ENCODE measurements at places on chromosomes 12 and 14.
A peak's percentile ranks its signal among the peaks of the same experiment; 100 is the strongest.

GRCh38 chr14:96811985-96812667, 14.9 kb downstream of the VRK1 start:
- DNase-seq: no peak

GRCh38 chr14:95516554-95517181, at the start of gene SYNE3:
SYNE3 (minus strand) TSS chr14:95516650; CDS start chr14:95475821, 40,829 bp downstream.
- no peak for DNase-seq

DNA sequence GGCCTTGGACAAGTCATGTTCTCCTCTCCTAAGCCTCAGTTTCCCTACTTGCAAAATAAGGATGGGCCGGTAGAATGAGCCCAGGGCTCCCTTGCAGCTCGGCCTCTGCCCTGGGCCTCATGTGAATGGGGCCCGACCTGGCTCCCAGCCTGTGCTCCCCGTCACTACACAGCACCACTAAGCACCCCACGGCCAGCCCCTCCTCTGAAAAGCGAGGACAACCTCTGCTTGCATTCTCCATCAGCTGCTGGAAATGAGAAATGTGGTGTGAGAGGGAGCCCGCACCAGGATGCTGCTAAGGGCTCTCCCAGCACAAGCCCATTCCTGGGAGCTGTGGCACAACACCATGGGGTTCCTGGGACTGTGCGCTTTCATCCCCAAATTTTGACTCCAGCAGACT, 10.2 kb downstream of the SLC25A47 start:
- DNase-seq: no peak

- DNase-seq: no peak
Measured at GRCh38 chr14:93830753-93831461, 42.6 kb upstream of the PRIMA1 start.

DNA sequence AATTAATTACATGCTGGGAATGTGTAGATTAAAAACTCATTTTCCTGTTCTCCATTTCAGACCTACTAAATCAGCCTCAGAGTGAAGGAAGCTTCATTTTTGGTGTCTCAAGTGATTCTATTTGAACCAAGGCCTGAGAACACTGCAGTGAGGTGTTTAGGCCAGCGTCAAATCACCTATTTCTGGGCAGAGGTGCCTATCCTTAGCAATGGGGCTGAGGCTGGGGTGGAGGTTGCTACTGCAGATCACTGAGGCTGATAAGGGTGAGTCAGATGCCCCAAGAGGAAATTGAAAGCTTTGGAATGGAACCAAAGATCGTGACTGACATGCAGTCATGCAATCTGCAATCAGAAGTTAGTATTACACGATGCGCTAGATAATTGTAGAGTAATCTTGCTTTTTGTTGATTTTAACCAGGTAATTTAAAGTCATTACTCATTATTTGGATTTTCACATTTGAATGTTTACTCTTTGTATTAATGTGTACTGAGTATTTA, 4.4 kb downstream of the TXNRD1 start:
- peak; percentile 37 for DNase-seq

DNA sequence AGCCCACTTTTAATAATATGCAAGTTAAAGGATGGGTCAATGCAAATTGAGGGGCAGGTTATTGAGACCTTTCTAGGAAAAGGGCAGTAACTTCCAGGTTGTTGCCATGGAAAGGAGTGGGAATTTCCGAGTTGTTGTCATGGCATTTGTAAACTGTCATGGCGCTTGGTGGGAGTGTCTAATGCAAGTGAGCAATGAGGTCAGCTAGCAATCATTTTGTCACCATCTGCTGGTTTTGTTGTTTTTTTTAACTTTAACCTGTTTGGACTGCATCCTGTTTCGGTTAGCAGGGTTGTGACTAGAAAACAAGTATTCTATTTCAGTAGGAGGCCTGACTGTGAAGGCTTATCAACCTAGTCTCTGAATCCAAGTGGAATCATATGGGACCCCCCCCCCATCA, 85.8 kb upstream of the TSPAN11 start:
- DNase-seq: no peak

DNA sequence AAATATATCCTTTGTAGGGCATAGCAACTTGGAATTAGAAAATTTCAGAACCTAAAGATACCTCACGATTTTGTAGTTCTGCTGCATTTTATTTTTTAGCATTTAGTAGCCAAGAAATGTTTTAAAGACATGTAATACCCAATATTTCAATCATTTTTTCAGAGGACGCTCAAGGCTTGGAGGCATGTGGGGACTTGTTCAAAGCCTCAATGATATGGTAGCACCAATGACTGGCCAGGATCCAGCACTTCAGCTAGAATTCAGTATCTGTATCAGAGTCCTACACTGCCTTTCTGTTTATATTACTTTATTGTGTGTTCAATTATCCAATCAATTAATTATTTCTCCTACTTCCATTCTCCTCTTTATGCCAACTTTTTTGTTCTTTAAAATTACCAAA, 154.8 kb upstream of the NEDD1 start:
- no peak for DNase-seq

DNA sequence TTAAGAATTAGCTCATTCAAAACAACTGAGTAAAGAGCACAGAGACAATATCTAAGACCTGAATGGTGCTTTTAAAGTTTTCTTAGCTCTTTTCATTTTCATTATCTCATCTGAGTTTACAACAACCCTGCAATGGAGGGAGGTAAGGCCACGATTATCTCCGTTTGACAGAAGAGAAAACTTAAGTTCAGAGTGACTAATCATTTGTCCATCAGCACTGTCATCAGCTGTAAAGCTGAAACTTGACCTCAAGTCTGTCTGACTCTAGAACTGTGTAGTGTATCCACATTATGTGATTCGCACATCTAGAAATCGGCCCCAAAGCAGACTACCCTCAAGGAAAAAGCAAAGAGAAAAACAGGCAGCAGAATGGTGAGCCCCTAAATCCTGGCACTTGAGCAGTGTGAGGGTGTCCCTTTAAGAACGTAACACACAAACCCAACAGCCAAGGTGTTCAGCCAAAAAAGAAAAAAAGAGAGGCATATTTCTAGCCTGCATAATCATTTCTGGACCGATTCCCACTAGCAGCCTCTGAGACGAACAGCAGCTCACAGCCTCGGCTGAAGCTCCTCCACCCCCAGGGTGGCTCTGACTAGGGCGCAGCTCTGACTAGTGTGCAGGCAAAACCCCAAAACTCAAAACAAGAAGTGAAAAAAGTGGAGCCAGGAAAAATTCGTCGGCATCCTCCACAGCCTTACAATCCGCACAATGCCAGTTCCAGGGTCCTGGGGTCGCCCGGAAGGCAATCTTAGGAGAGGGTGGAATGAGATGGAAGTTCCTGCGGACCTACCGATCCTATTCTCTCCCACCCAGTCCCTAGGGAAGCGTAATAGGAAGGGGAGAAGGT, 1.6 kb downstream of the STXBP6 start:
- DNase-seq: no peak

DNA sequence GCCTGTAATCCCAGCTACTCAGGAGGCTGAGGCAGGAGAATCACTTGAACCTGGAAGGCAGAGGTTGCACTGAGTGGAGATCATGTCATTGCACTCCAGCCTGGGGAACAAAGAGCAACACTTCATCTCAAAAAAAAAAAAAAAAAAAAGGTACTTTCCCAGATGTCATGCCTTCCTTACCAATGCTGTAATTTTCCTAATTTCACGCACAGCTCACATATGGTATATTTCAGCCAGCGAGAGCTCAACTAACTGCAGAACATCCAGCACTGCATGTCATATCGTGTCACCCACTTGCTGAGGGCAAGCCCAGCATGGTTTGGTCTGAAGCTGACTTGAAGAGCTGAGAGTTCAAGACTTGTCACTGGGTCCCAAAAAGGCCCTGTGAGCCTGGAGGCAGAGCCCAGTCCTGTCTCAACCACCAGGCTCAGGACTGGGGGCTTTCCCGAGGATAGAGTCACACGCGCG, 29.0 kb downstream of the NFKBIA start:
- no peak for DNase-seq

GRCh38 chr12:124664395-124665111, 97.1 kb upstream of the NCOR2 start:
- no peak for DNase-seq

GRCh38 chr12:80053051-80053790, 46.1 kb upstream of the OTOGL start:
- DNase-seq: no peak

DNA sequence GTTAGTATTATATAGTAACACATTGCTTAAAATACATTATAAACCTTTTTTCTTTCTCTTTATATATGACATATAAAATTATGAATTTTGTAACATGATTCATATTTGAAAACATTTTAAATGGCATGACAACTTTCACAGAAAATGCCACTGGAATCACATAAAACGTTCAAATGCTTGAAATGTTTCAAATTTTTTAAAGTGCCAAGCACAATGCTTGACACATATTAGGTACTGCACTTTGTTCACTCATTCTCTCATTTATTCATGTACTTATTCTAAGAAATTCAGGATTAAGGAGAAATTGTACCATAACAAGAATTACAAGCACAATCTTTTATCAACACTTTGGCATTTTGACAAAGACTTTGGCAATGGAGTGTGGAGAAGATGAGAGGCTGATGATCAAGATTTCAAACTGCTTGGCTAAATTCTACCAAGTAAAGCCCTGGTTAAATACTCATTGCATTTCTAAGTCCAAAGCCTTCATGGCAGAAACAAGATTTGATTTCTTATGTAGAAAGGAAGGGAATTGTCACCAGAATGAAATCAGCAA, 232.2 kb downstream of the C12orf50 start:
- DNase-seq: no peak

DNA sequence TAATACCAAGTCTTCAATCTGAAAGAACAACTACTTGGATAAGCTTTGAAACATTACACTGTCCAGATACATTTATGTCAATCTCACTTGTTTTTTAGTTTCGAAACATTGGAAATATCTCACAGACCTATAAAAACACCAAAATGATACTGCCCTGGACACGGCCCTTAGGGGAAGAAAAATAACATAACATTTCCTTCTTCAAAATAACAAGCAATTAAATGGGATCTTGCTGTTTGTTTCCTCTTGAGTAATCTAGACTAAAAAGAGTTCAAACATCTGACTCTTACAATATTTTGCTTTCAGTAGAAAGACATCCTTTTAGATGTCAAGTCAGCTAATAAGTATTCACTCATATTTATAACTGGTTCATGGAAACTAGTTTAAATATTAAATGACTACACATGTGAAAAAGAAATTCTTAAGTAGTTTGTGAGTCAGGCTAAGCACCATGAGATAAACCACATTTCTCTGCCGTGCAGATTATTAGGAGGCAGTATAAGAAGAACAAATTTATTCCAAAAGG, 87.5 kb downstream of the EPS8 start:
- no peak for DNase-seq

DNA sequence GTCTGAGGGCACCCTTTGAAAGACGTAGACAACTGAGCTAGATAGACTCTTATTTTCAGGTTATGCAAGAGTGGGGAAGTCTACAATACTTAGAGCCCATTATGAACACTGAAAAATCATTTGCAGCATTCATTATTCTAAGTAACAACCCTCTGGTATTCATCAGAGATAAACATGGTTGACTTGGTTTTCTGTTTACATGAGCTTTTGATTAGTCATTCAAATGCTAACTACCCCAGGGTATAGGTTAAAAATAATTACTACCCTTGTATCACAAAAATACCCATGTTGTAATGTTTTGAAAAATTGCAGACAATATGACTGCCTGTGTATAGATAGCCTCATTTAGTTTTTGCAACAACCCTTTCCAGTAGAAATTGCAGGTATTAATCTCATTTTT, 78.5 kb downstream of the PPFIBP1 start:
- DNase-seq: no peak

DNA sequence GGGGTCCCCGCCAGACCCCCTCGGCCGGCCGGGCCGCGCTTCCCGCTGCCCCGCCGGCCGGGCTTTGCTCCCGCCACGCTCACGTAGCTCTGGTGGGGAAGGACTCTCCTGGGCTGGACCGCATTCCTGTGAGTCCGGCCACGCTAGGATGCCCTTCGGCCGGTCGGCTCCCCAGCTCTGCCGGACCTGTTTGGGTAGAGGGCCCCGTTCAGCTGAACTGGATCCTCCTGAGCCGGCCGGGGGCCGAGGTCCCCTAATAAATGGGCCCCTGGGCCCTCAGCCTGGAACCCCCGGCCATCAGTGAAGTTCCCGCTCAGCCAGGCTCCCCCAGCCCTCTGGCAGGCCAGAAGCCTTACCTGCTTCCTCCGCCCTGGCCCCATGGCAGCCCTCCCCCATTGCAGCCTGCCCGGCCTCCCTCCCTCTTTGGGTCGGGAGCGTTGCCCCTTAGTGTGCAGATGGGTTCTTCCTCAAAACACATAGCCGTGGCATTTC, 593 bp downstream of the UNC119B start:
- DNase-seq: no peak

DNA sequence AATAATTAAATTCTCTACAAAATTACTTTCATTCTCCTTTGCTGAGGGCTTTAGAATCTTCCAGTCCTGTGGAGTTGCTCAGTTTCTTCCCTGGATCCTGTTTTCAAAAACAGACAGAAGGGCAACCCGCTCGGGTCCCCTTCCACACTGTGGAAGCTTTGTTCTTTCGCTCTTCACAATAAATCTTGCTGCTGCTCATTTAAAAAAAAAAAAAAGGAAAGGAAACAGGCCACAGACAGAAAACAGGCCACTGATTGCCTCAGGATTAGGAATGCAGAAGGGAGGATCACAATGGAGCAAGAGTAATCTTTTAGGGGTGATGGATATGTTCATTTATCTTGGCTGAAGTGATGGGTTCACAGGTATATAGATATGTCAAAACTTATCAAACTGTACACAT, 29.5 kb upstream of the HIGD1C start:
- DNase-seq: no peak

DNA sequence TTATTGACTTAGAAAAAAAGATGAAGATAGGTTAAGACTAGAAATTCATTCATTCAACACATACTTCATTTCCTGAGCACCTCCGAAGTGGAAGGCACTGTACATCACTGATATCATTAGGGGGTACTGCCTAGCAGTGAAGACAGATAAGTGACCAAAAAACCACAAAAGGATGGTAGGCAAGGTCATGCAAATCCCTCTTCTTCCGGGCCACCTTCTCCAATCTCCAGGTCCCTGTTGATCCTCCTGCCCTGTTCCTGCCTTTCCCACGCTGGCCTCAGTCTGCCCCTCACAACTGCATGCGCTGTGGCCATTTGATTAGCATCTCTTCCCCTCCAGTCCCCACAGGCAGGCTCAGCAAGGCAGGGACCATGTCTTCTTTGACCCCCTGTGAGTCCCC, 60.8 kb downstream of the SETD3 start:
- DNase-seq: no peak

All from NCI-H2081 (cell line).